ENCODE measurements at places on chromosomes 5 and 9.

DNA sequence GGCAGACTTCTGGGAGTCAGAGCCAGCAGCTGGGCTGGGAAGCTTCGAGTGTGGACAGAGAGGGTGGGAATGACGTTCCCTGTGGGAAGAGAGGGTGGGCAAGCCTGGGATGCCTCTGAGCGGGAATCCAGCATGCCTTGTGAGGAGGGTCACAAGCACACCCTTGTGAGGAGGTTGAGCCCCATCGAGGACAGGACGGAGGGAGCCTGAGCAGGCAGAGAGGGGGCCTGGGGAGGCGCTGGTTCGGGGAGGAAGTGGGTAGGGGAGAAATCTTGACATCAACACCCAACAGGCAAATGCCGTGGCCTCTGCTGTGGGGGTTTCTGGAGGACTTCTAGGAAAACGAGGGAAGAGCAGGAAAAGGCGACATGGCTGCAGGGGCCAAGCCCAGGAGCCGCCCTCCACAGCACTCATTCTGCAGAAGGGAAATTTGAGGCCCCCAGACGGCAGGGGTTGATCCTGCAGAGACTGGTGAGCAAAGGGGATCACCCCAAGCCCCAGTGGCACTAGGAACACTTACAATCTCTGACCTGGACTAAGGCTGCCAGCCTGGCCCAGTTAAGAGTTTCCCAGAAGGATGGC is 1.1 kb upstream of the IL13 start:
- no peak for DNase-seq

GRCh38 chr9:36143245-36143641 is 6.7 kb downstream of the GLIPR2 start:
- DNase-seq = no peak

GRCh38 chr5:55541056-55541635 is 6.4 kb upstream of the PLPP1 start:
- no peak for DNase-seq

GRCh38 chr9:116895961-116896360 is 208.9 kb downstream of the TRIM32 start:
- no peak for DNase-seq

DNA sequence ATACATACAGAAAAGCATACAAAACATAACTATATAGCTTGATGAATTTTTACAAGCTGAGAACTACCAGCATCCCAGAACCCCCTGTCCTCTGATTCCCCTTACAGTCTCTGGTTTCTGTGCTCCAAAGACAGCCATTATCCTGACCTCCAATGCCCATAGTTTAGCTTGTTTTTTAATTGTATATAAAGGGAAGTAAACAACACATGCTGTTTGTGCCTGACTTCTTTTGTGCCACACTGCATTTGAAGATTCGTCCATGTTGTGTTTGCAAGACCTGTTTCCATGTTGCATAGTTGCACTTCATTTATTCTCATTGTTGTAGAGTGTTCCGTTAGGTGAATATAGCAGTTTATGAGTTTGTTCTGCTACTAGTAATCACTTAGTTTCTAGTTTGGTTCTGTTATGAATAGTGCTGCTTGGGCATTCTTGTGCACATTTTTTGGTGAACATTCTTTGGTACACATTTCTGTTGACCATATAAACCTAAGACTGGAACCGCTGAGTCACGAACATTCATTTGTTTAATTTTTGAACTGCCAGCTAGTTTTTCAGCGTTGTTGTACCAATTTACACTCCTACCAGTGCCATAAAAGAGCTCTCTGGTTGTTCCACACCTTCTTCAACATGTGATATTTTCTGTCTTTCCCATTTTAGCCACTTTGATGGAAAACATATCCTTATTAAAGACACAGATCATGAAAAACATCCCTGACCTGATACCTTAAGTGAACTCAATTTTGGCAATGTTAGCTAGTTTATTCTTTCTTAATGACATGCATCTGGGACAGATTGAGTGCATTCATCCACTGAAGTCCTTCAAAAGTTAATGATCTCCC is 78.1 kb upstream of the ANXA1 start:
- no peak for DNase-seq

DNA sequence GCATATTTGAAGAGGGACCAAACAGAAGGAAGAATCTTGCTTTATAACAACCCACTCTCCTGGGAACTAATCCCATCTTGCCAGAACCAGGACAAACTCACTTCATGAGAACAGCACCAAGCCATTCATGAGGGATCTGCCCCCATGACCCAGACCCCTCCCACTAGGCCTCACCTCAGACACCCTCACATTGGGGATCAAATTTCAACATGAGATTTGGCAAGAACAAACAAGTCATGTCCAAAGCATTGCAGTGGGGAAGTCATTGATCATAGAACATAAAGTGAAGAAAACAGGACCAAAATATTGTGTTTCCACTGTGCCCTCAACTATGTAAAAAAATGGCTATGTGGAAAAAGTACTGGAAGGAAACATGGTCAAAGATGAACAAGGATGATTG is 43.9 kb downstream of the MAP1B start:
- no peak for DNase-seq

DNA sequence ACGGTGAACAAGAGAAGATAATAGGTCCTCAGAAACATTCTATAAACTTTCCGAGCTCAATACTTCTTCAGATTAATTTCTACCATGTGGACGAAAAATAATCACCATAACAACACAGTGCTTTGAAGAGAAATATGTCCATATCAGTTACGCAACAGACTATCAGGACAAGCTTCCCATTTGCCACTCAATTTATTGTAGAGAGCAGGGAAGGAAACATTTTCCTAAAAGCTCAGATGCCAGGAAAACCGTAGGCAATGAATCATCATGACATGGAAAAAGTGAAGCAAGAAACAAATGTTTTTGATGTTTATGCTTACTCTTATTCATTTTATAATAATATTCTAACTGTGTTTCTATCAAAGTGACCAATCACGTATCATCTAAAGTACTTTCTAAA is 87.6 kb downstream of the S1PR3 start:
- DNase-seq = no peak

GRCh38 chr5:61498121-61498520 is 166.1 kb downstream of the ZSWIM6 start:
- DNase-seq = no peak

GRCh38 chr5:83494087-83494620 is 22.6 kb downstream of the VCAN start:
- DNase-seq = no peak

GRCh38 chr9:80763536-80763935 is 925.8 kb downstream of the TLE1 start:
- DNase-seq = no peak

GRCh38 chr5:133995883-133996563 is 8.8 kb downstream of the VDAC1 start:
- no peak for DNase-seq

- DNase-seq = no peak
Observed at GRCh38 chr9:133127340-133127981, 6.4 kb upstream of the RALGDS start.

GRCh38 chr5:160378330-160378729 is 7.9 kb upstream of the C1QTNF2 start:
- DNase-seq = no peak

- no peak for DNase-seq
Observed at GRCh38 chr5:90161414-90161813, 248.1 kb downstream of the CETN3 start.

- no peak for DNase-seq
Observed at GRCh38 chr5:5374009-5374715, 48.3 kb upstream of the ICE1 start.
